ENCODE measurements at places on chromosomes 11 and 22. TPM values are rescaled to one million over a fixed set of nuclear protein-coding genes. Genes with fewer than 3 reads are reported as not detected.

The EHBP1L1 gene
- 101 TPM for total RNA-seq

The RAC2 gene
- 295 TPM for total RNA-seq

The RIC3 gene
- total RNA-seq, result 58.1 TPM

The CABP4 gene
- total RNA-seq, result 3.7 TPM

DNA sequence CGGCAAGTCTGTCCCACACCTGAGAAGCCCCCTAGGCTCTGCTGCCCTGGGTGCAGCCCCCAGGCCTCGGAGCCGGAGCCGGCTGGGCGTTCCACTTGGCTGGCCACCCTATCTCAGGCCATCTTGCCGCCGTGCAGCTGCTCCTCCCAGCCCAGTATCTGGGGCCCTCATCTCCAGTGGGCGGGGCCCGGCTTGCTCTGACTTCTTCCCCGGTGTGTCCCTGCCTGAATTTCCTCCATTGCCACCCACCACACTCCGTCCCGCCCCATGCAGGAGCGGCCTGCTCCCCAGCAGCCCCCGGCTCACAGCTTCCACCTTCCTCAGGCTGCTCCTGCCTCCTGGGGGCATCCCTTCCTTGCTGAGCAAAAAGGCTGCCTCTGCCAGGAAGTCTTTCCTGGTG lies 46.6 kb downstream of the WNT7B start:
- no peak for DNase-seq
- H3K27ac ChIP-seq, result no peak overlapping the region
- no peak overlapping the region for H3K4me3 ChIP-seq
- no peaks in the 10 kb centered on the region for H3K36me3 ChIP-seq

GRCh38 chr22:40313007-40313406 lies 33.3 kb upstream of the ADSL start:
- H3K36me3 ChIP-seq, result peaks cover 37% of the 10 kb centered on the region
- H3K4me3 ChIP-seq, result no peak overlapping the region
- no peak for DNase-seq
- H3K4me1 ChIP-seq, result peaks cover 61% of the 10 kb centered on the region
- peak overlapping the region; percentile 36 for H3K27ac ChIP-seq
- no peaks in the 10 kb centered on the region for H3K27me3 ChIP-seq

- no peak overlapping the region for H3K27ac ChIP-seq
- no peaks in the 10 kb centered on the region for H3K4me1 ChIP-seq
- H3K36me3 ChIP-seq, result peaks cover 5% of the 10 kb centered on the region
- H3K4me3 ChIP-seq, result no peak overlapping the region
These were observed 27.9 kb downstream of the PIWIL4 start for GRCh38 chr11:94595076-94595475.

The MRGPRX3 gene
- total RNA-seq, result not detected

DNA sequence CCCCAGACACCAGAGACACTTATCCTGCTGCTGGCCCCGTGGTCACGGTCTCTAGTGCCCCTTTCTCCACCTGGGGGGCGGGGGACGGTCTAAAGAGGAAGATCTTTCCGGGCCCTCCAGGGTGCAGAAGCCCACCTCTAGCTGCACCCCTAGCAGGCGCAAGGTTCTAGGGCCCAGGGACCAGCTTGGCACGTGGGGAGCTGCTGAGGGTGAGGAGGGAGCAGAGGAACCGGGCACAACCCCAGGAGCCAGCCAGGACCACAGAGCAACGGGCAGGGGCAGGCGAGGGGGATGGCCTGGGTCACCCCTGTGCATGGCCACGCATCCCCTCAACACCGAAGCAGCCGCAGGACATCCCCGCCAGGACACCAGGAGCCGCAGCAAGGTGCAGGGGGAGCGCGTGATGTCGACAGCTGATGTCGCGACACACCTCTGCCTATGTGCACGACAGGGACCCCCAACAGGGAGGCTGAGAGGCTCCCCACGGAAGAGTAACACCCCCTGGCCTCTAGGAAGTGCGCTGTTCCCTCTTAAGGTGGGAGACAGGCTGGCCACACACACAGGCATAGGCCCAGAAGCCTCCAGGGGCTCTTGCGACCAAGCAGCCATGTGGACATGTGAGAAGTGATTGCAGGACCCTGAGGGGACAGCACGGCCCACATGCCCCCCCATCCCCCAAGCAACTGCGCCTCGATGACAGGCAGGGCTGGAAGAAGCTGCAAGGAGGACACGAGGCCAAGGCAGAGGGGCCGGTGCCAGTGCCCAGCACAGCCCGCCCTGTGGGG lies 5.1 kb downstream of the LRFN4 start:
- no peak for DNase-seq
- H3K27me3 ChIP-seq, result no peaks in the 10 kb centered on the region
- H3K27ac ChIP-seq, result no peak overlapping the region
- no peaks in the 10 kb centered on the region for H3K4me1 ChIP-seq
- H3K36me3 ChIP-seq, result no peaks in the 10 kb centered on the region
- H3K4me3 ChIP-seq, result no peak overlapping the region

DNA sequence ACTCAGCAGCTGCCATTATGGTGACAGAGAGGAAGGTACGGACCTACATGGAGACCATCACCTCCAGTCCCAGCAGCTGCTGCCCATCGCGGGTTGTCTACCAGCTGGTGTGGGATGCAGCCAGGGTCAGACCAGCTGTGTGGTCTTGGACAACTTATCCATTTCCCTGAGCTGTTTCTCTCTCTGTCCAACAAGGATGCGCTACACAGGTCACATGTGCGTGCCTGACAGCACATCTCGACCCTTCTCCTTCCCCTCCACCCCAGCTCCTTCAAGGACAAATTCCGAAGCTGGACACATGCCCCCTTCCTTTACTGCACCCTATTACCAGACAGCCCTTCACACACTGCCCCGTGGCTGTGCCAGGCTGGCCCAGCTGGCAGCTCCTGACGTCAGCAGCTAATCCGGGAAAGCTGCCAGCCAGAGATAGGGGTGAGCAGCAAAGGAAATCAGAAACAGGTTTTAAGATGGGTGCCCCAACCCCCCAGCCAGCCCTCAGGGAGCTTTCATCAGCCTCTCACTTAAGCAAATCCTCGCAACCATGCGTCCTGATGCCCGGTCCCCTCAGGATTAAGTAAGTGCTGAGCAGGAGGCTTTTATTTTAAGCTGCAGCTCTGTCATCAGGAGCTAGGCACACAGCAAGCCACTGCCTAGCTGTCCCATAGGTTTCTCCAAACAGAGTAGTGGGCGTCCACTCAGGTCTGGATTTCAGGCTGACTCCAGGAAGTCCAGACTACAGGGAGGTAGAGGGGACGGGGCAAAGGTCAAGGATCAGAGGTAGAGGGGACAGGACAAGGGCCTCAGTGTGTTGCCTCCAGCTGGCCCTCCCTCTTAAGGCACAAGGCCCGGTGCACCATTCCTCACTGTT lies 20.3 kb downstream of the TEF start:
- peaks cover 15% of the 10 kb centered on the region for H3K36me3 ChIP-seq
- H3K4me1 ChIP-seq, result peaks cover 15% of the 10 kb centered on the region
- DNase-seq, result no peak
- no peak overlapping the region for H3K27ac ChIP-seq

The WBP2NL gene
- 4.6 TPM for total RNA-seq

DNA sequence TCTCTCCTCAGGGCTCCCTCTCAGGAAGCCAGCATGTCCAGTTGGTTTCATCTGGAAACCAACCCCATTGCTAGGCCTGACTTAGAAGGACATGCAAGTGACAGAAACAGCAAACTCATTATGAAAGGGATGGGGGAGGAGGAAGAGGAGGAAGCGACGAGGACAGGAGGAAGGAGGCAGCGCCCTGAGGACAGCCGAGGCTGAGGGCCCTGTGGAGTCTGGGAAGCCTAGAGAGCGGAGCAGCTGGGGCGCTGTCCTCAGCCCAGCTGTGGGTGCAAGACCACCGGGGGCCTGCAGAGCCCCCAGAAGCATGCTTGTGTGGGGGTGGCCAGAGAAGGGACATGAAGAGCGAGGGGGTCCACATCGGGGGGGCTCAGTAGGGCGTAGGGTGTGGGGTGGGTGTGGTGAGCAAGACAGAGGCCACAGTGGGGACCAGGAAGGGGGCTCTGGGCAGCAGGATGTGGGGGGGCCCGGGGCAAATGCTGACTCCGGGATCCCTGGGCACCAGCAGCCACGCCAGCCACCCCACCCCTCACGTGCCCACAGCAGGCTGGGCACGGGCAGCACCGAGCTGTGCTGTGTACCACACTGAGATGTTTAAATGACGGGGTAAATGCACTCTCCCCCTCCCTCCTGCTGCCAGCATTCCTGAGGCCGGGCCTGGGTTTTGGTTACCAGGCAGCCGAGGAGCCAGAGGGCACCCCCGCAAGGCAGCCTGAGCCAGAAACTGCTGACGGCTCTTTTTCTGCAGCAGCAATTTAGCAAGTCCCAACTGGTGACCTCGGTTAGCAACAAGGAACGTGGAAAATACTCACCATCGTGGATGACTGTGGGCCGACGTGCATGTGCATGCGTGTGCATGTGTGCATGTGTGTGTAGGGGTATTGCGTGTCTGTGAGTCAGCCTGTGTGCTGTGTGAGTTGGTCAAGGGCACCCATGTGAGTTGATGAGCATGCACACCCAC lies 82.7 kb upstream of the LINC01488 start:
- H3K27ac ChIP-seq, result no peak overlapping the region
- no peak overlapping the region for H3K4me3 ChIP-seq
- DNase-seq, result no peak
- no peaks in the 10 kb centered on the region for H3K27me3 ChIP-seq

The RCOR2 gene
- not detected for total RNA-seq
